ENCODE measurements at places on chromosomes 2 and 18.

GRCh38 chr2:148965623-148966437 lies 72.7 kb upstream of the LYPD6B start:
- DNase-seq: no peak

GRCh38 chr2:3174626-3175567 lies 202.7 kb downstream of the EIPR1 start:
- DNase-seq: no peak

GRCh38 chr2:130286983-130287655 lies 55.6 kb upstream of the IMP4 start:
- DNase-seq: no peak

DNA sequence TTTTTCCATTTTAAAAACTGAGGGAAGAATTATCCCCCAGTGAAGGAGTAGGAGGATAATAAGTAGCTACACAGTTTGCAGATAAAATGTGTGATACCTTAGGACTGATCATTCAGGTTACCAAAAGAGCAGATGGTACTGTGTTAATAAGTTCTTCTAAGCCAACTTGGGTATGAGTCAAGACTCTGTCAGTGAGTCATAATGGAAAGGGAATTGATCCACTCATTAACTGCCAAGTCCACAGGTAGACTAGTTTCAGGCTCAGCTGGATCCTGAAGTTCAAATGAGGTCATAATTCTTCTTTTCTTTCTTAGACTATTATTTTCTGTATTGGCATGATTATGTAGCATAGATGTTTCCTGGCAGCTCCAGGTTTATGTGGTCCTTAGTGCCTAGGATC lies 142.4 kb upstream of the ALPP start:
- DNase-seq: no peak

DNA sequence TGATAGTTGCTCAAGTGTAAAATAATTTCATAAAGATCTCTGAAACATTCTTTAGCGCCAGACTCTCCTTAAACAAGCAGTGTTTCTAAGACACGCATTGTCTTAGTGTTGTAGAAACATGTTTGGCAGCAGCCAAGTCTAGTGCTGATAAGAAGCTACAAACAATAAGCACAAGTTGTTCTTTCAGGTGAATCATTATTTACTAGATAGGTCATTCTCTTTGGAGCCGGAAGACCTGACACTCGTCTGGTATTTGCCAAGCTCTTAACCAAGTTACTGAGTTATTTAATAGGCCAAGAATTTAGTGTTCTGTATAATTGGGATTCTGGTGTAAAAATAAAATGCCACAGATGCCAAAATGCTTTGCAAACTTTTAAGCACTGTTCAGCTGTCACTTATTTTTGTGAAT lies 852.1 kb downstream of the CPS1 start:
- no peak for DNase-seq

DNA sequence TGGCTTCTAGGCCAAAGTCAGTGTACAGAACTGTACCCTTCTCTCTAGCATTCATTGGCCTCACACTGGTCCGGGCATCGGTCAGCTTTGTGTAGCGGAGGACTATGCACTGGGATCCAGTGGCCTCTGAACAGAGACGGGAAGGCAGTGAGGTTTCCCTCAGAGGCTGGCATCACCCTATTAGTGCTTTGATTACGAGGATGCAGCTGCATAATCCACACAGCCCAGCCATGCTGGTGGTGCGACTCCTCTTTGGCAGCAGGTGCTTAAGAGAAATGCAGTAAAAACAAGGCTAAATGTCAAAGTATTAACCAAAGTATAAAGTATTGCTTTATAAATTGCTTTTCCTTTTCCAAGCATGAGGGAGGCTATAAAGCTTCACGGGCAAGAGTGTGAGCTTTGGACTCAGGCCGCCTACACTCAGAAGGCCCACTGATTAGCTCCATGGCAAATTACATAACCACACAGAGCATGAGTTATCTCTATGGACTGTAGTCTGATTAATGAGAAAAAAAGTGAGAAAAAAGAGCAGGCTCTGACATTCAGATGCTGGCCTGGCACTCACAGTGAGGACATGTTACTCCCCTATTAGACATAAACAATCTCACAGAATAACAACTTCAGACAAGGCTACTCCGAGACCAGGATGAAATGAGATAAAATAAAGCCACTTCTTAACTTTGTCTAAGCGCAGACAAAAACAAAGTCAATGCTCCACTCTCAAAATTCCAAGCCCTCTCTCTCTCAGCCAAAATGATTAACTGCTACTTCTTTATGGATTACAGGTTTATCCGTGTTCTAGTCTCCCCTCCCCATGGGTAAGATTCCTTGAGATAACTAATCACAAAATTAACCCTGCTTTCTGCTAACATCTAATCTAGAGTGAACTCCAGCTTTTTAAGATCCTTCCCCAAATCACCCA lies 6.4 kb upstream of the CRYGC start:
- no peak for DNase-seq

DNA sequence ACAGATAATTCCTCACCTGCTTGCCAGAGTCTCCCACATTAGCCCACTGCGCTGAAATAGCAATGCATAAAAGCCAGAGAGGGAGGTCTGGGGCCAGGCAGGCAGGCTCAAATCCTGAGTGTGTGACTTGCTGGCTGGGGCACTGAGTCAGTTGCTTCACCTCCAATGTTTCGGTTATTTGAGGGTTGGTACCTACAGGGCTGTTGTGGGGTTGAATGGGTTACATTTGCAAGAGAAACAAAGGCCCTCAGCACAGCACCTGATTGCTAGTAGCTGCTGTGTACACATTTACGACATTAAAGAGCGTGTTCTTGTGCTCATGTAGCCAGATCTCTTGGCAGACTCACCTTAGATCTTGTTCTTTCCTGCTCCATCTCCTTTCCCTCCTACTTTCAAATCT lies 34.1 kb upstream of the FAM110C start:
- DNase-seq: no peak

DNA sequence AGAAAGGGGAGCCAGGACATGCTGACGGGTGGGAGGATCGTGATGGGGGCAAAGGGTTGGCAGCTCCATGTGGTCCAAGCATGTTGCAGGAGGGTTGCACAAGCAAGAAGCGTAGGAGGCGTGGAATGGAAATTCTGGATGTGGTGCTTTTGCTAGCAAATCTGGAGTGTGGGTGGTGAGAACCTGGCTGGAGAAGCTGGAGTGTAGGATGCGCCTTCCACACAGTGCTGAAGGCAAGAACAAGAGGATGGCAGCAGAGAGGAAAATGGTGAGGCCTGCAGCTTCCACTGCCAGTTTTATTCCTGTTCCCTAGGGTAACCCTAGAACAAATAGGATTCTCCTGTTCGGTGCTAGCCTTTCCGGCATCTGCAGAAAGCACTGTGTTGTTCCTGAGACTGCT lies 22.4 kb downstream of the CREG2 start:
- DNase-seq: no peak

DNA sequence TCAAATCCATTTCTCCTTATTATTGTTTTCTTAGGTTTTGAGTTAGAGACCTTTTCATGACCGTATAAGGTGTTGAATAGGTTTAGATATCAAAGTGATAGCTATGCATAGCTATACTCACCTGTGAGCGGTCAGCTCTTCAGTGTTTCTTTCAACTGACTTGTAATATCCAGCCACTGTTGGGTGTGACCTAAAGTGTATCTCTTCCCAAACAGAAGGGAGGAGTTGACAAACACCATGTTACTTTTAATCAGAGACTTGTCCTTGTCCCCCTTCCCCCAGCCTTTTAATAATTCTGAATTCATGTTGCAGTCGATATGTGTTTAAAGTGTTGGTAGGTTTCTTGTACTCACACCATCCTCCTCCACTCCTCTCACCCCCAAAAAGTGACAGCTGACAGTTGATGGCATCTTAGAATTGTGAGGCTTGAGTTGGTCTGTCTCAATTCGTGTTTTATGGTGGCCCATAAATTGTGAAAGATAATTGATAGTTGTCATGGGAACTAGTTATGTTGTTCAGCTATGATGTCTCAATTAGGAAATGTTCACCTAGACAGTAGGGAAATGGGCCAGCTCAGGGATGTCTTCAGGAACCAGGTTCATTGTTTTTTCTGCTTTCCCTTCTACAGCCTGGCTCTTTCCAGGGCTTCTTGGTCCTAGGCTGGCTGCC lies 12.0 kb downstream of the NEDD4L start:
- DNase-seq: no peak

DNA sequence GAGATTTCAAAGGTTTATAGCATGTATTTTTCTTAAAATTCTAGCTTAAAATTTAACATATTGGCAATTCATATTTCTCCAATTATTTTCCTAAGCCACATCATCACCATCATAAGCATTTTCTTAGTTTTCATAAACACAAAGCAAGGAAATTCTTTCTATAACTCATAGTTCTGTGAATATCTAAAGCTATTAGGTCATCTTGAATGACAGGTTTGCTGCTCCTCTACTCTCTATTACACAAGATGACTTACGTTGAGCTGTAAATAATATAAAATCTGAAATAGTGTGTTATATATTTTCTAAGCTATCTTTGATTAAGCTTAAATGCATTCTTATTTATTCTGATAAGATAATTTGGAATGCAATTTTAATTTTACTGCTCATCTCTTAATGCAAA lies 984.6 kb upstream of the CNTNAP5 start:
- DNase-seq: no peak

DNA sequence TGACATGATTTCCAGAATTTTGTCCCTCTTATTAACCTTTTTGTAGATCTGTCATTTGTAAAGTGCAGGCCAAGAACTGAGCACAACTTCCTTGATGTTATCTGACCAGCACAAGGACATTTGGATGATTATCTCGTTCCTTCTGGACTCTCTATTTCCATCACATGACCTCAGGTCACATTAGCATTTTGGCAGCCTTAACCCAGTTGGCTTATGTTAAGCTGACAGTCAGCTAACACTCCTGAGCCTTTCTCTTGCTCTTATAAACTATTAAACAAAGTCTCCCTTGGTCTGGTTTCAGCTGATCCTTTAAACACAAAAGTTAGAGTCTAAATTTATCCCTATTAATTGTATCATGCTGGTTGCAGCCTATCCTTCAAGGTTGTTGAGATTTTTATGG lies 167.2 kb upstream of the RBBP8 start:
- DNase-seq: no peak

DNA sequence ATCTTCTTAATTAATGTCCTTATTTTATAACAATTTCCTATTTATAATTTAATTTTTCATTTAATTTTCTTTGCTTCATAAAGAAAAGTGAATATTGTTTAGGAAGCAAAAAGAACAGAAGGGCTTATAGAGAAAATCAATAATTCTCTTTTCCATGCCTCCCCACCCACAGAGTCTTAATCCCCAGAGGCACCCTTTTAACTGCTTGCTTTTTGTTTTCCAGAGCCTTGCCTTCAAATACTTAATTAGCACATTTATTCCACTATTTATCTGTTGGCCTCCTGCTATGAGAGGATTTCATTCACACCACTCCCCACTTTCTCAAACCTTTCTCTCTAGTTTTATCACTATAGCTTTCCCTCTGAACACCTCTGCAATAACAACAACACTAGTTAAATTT lies 373.6 kb downstream of the MBD2 start:
- DNase-seq: no peak

DNA sequence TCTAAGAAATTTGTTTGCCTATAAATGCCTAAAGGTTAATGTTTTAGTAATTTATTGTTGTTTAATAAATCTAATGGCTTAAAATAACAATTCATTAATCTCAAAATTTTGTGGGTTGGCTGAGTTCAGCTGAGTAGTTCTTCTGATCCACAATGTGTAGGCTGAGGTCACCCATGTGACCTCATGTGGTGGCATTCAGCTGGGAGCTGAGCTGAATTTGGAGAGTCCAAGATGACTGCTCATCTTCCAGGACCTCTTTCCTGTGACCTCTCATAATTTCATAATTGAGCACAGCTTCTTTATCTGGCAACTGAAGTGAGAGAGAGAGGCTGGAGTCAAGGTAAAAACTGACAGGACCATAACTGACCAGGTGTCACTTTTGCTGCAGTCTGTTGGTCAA lies 132.4 kb downstream of the TXNL1 start:
- no peak for DNase-seq

DNA sequence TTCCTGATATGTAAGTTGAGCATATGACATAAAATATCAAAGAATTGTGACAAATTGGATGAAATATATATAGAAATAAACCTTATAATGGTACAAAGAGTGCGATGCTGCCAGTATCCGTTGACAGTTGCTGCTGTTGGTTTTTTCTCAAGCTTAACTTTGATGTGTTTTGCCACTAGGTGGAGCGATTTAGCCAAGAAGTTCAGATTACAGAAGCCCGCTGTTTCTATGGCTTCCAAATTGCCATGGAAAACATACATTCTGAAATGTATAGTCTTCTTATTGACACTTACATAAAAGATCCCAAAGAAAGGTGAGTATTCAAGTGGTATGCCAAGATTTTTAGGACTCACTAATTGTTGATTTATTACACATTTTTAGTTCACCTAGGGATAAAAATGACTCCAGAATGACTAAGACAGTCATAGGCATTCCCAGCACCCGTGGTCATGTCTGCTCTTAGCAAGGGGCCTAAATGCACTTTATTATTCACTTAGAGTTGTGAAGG lies 2.1 kb downstream of the RRM2 start:
- peak; percentile 57 for DNase-seq

DNA sequence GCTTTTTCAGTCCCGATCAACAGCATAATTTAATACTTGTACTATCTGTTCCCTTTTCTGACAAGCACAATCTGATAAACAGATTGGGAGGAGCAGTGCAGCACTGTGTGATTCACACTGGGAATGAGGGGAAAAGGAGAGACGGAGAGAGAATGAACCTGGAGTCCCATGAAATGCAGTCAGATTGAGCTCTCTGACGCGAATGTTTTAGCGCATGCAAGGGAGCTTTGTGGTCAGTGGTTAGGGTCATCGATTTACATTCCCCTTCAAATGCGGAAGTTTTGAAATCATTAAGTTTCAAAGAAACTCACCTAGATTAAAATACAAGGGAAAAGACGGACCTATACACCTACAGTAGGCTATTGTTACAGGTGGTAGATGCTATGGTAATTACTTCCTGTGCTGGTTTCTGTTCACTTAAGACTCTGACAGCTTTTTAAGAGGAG lies 99.6 kb downstream of the KCTD1 start:
- DNase-seq: no peak

DNA sequence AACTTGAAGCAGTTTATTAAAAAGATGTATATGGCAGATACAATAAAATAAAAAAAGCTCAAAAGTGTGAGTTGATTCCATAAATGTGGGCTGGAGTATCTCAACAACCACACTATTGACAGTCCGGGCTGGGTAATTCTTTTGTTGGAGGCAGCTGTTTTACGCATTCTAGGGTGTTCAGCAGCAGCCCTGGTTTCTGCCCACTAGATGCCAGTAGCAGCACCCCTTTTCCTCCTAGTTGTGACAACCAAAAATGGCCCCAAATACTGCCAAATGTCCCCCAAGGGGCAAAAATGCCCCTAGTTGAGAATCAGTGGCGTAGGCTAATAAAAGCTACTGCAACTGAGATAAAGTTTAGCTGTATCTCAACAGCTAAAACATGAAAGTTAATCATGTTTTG lies 44.8 kb downstream of the CHMP3 start:
- DNase-seq: peak; percentile 36

GRCh38 chr2:85924522-85924921 lies 35.7 kb upstream of the ST3GAL5 start:
- peak; percentile 37 for DNase-seq

- no peak for DNase-seq
Measured at GRCh38 chr2:199469514-199470360, 12.0 kb upstream of the SATB2 start.

Measured in heart right ventricle (tissue), 16 donors.